GM23248 (cell line): ENCODE measurements at places on chromosomes 2 and 18. TPM values are rescaled to one million over a fixed set of nuclear protein-coding genes. Genes with fewer than 3 reads are reported as not detected.

- peak overlapping the region; percentile 87 for H3K27ac ChIP-seq
- H3K4me3 ChIP-seq, result peak overlapping the region; percentile 50
- H3K27me3 ChIP-seq, result no peaks in the 10 kb centered on the region
- H3K36me3 ChIP-seq, result no peaks in the 10 kb centered on the region
- DNase-seq, result peak; percentile 93
These were observed 183.0 kb downstream of the MREG start for GRCh38 chr2:215830304-215830703.

GRCh38 chr2:9215680-9216079 lies 9.1 kb downstream of the ASAP2 start:
- peaks cover 74% of the 10 kb centered on the region for H3K4me1 ChIP-seq
- no peak overlapping the region for H3K4me3 ChIP-seq
- DNase-seq, result no peak

GRCh38 chr18:65988386-65988785 lies 237.6 kb downstream of the CDH7 start:
- no peaks in the 10 kb centered on the region for H3K4me1 ChIP-seq
- no peaks in the 10 kb centered on the region for H3K27me3 ChIP-seq
- H3K4me3 ChIP-seq, result no peak overlapping the region
- H3K36me3 ChIP-seq, result no peaks in the 10 kb centered on the region

- H3K27ac ChIP-seq, result no peak overlapping the region
- no peak for DNase-seq
- H3K36me3 ChIP-seq, result no peaks in the 10 kb centered on the region
- H3K27me3 ChIP-seq, result peaks cover 65% of the 10 kb centered on the region
These were observed 2.1 kb downstream of the POMC start for GRCh38 chr2:25165992-25166875.

DNA sequence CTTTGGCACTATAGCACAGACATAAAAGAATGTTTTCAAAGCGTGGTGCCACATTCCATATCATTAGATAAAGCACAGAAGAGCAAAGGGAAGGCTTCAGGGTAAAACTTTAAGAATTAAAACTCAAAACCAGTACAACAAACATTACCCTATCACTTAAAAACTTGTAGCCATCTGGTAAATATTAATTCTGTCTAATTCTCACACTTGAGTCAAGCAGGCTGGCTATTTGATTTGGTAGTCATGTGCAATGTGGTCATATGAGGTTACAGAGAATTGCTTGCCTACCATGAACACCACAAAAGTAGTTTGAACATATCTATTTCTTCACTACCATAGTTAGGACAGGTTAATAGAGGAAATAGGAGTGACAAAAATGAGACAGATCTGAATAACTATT lies 244.9 kb downstream of the IRS1 start:
- peak; percentile 45 for DNase-seq
- H3K4me1 ChIP-seq, result no peaks in the 10 kb centered on the region; the same call in 1 of the 2 replicates
- no peaks in the 10 kb centered on the region for H3K27me3 ChIP-seq
- H3K27ac ChIP-seq, result 0 out of 2 replicates have a peak overlapping the region, but pooled peaks have one; percentile 4
- no peaks in the 10 kb centered on the region for H3K36me3 ChIP-seq
- H3K4me3 ChIP-seq, result no peak overlapping the region

LTBP1 gene
- 154 and 157 TPM in 2 replicates for polyA plus RNA-seq

SPATA3 gene
- polyA plus RNA-seq, result not detected in 2 replicates

ABCA12 gene
- polyA plus RNA-seq, result not detected in 2 replicates

RGPD6 gene
- polyA plus RNA-seq, result 8.5 and 11.6 TPM in 2 replicates
